ENCODE measurements at places on chromosomes 11 and 22.

DNA sequence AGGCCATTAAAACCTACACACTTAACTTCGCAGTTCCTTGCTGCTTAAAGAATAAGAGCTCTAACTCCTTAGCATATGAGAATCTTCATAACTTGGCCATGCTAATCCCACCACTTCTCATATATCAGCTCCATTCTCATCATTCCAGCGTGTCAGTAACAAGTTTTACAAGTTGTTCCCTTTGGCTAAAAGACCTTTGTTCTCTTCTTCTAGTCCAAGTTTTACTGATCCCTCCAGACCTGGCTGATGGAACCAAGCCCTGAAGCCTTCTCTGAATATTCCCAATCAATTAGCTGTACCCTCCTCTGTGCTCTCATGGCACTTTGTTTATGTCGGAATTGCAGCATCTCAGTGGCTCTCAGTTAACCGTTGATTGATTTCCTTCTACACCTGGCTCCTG, 35.8 kb downstream of the GAB2 start:
- DNase-seq, result peak; percentile 50

DNA sequence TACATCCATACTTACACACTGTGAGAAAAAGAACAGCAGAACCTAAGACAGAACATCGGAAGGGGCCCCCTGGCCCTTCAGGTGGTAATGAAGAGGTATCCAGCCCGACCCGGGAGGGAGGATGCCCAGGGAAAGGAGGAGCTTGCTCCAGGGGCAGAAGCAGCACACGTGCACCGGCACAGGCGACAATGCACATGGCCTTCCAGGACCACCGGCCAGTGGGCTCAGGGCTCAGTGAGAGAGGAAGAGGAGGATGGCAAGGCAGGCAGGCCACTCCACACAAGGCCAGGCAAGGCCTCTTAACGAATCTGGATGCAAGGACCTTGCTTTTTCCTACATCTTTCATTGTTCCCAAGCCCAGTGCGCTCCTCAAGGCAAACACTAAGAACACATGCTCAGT, 52.6 kb downstream of the MICAL3 start:
- no peak for DNase-seq

DNA sequence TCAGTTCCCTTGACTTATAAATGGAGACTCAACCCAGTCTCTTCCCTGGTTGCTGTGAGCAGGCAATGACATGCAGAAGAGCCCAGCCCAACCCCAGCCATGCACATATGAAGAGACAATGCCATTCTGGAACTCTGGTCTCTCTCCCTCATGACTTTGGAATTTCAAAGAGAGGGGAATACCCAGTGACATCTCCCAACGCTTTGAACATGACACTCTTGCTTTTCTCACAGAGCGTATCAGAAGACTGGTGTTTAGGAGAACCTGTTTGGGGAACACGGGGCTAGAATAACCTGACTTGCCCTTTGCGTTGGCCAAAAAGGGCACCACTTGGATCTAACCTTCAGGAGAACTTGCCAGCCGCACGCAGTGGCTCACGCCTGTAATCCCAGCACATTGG, 12.9 kb downstream of the RANGAP1 start:
- no peak for DNase-seq

- no peak for DNase-seq
Observed at GRCh38 chr11:134464981-134465730, 53.1 kb upstream of the B3GAT1 start.

DNA sequence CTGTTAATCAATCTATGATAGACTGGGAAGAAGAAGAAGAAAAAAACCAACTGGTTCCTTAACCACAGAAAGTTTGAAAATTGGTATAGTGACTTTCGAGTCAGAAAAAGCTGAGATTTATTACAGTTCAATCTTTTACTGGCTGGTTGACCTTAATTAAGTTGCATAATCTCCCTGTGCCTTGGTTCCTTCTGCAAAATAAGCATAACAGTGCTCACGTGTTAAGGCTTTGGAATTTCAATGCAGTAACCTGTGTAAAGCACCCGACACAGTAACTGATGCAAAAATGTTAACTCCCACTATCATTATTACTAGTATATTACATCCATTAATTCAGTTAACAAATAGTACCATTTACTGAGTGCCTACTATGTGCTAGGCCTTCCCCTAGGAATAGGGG, 22.6 kb upstream of the E2F8 start:
- no peak for DNase-seq

DNA sequence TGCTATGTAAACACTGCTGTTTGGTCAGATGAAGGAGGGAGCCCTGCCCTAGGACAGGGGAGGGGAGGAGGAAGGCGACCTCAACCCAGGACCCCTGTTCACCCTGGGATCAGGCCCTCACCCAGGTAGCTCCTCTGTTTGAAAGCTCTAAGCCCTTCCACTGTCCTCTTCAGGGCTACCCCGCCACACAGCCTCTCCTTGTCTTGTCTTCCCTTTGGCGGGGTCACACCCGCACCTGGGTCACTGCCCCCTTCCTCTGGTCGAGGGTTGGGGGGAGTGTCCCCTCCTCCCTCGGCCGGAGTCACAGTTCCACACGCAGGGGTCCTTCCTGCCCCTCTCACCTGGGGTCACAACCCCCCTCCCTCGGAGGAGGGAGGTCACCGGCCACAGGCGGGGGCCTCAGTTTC, 463 bp upstream of the PTPMT1 start:
- no peak for DNase-seq

DNA sequence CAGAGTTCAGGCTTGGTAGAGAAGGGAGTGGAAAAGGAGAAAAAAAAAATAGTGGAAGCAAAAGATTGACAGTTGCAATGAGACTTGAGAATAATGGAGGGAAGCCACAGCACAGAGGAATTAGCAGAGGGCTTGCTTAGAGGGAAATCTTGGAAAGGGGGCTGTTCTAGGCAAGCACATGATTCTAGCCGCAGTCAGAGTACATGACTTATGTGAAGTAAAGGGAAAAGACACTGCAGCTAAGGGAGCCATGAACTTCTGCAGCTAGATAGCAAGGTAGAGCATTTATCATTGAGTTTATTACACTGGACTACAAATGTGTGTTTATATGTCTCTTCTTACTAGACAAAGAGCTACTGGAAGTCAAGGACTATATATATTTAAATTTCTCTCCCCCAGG, 144.0 kb upstream of the OPCML start:
- no peak for DNase-seq

Data from fibroblast of upper back skin (primary cell).